ENCODE measurements at places on chromosomes 7 and 10.
A peak's percentile ranks its signal among the peaks of the same experiment; 100 is the strongest.

GRCh38 chr7:81140252-81140651 is 221.4 kb upstream of the SEMA3C start:
- no peak for DNase-seq

GRCh38 chr10:103632247-103632642 is 138.7 kb downstream of the NEURL1 start:
- DNase-seq, result no peak

DNA sequence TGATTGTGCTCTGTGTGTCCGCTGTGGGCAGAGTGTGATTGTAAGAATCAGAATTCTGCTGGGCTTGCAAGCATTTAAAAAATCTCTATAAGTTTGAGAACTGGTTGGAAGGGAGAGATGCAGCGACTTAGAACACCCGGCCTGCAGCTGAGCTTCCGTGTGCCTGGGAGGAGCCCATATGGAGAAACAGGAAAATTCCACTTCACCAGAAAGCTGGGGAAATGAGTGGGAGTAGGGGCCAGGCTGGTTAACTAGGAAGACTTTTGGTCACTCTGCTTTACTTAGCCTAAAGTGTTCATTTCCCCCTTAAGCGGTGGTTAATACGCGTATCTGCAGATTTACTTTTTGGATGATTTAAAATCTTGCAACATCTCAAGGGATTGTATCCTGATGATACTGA is 72.2 kb downstream of the TCF7L2 start:
- DNase-seq, result no peak

DNA sequence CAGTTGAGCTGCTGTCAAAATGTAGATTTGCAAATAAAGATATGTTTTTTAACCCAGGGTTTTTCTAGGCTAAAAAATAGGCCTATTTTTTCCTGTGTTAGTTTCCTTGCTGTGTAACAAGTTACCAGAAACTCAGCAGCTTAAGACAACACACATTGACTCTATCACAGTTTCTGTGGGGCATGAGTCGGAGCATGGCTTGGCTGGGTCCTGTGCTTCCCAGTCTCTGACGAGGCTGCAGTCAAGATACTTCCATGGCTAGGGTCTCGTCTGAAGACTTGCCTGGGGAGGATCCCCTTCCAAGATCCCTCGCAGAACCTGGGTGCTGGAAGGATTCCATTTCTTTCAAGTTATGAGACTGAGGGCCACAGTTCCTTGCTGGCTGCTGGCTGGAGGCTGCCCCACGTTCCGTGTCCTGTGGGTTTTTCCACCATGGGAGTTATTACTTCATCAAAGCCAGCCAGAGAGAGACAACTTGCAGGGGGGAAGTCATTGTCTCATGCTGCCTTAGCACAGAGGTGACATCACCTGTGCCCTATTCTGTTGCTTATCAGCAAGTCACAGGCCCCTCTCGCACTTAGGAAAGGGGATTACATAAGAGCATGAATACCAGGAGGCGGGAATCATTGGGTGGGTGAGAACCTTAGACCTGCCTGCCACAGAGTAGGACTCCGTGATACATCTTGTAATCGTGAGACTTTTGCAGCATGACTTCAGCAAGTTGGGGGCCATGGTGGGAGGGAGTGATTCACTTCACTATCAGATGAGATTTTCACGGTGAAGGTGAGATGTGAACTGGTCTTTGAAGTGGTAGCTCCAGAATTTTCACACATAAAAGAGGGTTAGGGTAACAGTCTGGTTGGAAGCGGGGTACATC is 77.9 kb downstream of the CCNY start:
- no peak for DNase-seq

DNA sequence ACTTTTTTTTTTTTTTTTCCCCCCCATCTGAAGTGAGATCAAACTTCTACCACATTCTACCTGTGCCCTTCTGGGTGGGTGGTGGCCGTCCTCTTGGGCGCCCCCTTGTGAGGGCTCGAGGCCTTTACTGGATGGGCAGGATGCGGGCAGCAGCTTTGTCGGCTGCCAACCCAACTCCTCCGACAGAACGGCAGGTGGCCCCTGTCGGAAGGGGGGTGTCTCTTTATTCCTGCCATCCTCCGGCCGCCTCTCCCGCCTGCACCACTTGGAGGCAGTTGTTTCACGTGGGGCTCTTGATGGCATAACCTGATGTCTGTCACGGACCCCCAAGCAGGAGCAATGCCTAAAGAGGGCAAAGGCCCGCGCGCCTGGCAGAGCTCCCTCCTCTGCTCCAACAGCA is 31.0 kb downstream of the AMZ1 start:
- no peak for DNase-seq

DNA sequence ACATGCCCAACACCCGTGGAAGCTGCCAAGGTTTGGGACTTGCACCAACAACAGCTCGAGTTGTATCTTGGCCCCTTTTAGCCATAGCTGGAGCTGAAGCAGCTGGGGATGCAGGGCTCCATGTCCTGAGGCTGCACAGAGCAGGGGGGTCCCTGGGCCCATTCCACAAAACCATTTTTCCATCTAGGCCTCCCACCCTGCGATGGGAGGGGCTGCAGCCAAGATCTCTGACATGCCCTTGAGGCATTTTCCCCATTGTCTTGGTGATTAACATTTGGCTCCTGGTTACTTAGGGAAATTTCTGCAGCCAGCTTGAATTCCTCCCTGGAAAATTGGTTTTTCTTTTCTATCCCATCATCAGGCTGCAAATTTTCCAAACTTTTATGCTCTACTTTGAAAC is 637.8 kb upstream of the VSTM2A start:
- no peak for DNase-seq

DNA sequence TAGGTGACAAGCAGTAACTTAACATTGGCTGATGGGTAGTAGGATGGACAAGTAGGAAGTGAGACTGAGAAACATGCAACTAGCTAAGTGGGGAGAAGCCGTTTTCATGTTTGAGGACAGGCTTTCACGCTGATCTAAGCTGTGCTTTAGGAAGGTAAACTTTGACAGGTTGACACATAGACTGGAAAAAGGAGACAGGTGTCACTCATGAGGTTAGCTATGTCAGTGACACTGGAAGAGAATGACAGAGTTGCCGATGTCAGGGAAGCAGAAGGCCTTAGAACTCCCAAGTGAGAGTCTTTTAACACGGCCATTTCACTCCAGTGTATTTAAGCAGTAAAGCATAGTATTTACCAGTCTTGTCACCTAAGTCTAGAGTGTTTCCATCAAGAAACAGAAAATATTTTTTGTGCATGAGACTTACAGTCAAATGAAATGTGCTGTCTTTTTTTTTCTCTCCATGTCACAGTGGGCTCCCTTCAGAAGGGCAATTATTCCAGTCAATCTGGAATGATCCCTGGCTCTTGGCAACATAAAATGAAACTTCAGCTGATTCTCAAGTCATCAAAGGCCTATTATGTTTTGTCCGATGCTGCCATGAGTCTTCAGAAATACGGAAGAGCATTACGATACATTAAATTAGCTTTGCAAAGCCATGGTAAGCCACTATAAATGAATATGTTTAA is 20.6 kb downstream of the EDRF1 start:
- DNase-seq, result no peak

DNA sequence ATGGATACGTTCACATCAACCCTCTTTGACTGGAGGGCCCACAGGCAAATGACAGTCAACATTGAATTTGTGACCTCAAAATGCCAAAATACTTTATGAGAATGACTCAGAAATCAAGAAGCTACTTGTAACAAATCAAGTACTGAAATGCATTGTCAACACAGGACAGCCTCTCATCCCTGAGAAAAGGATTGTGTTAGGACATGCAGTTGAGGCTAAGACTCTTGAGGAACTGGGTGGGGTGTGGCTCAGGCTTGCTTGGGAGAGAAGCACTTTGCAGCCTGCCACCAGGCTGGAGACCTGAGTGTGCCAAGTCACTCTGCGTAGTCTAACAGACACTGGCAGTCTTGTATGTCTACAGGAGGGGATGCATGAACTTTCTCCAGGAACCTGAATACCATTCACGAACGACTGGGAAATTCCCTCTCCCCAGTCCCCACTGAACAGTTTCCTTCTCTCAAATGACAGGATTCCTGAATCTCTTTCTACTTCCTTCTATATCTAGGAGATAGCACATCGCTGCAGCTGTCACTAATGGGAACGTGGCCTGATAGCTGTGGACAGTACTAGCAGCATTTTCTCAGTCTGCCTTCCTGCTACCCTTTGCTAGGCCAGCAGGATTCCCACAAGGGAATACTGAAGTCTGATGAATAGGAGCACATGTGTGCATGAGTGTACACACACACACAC is 3.3 kb upstream of the SMO start:
- no peak for DNase-seq

DNA sequence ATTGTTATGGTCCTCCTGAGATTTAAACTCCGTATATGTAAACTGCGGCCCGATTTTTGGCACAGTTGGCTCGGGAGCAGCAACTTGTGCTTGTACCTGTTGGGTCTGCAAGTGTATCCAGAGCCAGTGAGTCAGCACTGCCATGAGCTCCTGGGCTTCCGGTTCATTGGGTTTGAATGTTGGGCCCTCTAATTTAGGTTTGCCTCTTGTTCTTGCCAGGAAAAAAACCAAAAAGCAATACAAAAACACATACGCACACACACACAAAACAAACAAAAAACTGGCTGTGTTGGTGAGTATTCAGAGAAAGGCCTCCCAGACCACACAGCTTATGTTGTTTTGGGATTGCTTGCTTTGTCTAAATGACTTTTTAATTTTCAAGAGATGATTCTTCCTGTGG is 26.3 kb downstream of the SND1 start:
- peak; percentile 62 for DNase-seq

DNA sequence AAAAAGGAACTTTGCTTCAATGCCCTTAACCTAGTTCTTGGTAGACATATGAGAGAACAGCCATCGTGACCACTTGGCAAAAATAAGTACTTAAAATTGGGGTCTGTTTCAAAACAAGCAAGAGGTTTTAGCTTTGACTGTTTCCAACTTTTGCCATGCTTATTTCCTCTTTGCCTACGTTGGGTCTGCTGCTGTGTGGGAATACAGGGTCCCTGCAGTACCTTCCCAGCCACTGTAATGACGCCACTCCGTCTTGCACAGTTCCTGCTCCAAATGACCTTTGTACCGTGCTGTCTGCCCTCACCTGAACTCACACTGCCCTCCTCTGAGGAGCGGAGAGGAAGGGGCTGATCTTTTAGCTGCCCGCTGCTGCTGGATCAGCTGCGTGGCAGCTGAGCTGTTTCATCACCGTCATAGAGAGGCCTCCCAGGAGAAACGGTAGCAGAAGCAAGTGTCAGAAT is 133.1 kb downstream of the MAPK8 start:
- no peak for DNase-seq

- no peak for DNase-seq
Observed at GRCh38 chr10:9009505-9009904, 955.0 kb downstream of the GATA3 start.

- no peak for DNase-seq
Observed at GRCh38 chr7:45659496-45660139, 85.5 kb downstream of the ADCY1 start.

Data from NCI-H446 (cell line).